ENCODE measurements at places on chromosomes 13 and 19.
A peak's percentile ranks its signal among the peaks of the same experiment; 100 is the strongest.

DNA sequence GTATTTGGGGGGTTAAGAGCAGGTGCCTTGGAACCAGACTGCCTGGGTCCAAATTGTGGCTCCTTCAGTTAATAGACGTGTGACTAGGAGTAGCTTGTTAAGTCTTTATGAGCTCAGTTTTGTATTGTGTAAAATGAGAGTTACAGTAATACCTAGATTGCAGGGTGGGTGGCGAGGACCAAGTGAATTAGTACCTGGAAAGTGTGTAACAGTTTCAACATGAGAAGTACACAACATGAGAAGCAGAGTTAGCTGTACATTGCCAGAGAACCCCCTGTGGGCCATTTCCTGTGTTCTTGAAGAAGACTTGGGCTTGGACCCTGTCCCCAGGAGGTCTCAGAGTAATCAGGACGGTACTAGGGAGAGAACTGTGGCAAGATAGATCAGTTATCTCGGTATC, 36.8 kb downstream of the PPP2R1A start:
- no peak for DNase-seq

DNA sequence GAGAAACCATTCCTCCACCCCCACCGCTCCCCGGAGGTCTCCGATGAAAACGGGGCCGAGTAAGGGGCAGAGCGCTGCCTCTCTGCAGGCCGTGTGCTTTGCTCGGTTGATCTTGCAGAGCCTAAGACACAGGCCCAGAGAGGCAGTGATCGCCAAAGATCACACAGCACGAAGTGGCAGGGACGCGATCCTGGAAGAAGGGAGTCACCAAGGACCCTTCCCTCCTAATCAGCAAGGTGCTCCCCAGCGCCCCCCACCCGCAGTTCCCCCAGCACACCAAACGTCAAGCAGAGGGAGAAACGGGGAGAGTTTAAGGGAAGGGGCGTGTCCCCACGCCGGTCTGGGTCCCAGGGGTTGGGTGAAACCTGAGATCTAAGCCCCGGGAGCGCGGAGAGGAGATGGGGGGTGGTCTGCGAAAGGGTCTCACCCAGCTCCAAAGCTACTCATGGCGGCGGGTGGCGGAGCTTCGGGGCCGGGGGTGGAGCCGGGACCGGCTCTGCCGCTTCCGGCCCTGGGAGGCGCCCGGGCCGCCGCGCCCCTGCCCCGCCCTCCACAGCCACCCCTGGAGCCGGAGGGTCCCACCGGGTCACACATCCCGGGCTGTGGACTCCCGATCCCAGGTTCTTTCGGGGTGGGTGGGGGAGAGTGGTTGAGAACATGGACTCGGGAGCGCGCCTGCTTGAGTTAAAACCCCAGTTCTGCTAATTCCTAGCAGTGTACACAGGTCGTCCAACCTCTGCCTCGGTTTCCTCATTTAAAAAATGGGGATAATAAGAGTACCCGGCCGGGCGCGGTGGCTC, at the start of gene EML2:
EML2 (minus strand) TSS at position 468 of the 800 bp plus-strand sequence; CDS start at position 447, 21 bp downstream.
- peak; percentile 76 for DNase-seq

GRCh38 chr13:99652141-99652540, 150.9 kb downstream of the TM9SF2 start:
- no peak for DNase-seq

- DNase-seq = no peak
These were observed 13.4 kb upstream of the SLC44A2 start for GRCh38 chr19:10611907-10612306.

DNA sequence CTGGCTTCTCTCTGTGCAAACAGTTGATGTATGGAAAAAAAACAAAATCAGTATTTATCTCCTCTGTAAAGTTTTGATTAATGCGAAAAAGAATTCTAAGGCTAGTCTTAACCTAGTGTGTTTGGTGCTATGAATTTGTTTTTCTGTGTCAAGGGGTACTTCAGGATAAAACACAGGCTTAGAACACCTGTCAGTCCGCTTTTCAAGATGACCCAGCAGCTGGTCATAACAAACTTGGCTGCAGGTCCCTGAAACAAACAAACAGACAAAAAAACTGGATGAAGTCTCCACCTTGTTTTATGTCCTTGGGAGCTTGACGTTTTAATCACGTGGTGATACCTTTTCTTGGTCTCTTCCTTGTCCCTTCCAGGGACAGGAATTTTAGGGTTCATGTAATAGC, 689.3 kb downstream of the UQCRFS1 start:
- no peak for DNase-seq

DNA sequence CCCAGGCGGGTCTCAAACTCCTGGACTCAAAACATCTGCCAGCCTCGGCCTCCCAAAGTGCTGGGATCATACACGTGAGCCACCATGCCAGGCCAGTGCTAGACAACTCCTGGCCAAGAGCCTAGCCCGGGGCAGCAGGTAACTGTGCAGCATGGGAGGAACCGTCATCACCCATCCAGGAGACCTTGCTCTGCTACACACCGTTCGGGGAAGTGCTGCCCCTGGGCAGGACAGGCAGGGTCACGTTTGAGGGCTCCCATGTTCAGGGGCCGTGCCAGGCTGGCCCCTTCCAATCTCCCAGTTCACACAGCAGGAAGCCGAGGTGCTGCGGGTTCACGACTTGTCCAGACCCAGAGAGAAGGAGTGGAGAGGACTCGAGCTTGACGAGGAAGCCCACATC, 35.1 kb downstream of the NAXD start:
- DNase-seq = no peak

DNA sequence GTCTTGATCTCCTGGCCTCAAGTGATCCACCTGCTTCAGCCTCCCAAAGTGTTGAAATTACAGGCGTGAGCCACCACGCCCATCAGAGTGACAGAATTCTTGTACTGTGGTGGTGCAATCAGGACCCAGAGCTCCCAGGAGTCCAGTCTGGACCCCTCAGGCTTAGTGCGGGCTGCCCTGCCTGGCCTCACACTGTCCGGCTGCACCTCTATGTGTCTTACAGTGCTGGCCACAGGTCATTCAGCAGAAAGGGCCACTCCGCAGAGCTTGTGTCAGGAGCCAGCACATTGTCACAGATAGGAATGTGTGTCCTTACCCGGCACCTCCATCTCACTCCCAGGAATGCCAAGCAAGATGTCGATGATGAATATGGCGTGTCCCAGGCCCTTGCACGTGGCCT, 49.2 kb downstream of the SMARCA4 start:
- no peak for DNase-seq

DNA sequence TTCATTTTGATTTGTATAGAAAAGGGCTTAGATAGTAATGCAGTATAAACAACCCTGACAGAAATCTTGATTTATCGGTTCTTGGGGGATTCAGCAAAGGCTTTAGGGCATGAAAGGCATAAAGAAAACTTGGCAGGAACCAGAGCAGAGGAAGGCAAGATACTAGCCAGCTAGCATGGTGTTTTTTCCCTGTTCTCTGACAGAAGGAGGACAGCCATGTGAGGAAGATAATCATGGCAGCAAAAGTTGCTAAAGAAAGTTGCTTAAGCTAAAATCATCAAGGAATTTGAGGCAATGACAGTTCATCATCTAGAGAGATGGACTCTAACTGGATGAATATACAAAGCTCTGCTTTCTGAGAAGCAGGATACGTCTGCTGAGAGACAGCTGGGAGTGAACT, 294.1 kb downstream of the KCNRG start:
- DNase-seq = no peak

DNA sequence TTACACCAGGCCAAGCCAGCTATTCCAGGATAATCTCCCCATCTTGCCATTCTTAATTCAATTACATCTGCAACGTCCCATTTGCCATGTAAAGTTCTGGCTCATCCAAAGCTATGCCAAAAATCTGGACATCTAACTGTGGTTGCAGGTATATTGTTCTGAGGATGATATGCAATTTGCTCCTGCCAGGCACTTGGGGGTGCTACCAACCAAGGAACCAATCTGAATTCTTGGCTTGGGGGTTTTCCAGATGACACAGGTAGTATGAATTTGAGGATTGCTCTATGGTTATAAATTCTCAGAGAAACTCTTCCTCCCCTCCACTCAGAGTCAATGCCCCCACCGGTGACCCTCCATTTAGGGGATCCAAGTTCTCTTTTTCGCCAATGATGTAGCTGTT, 33.0 kb downstream of the CRYL1 start:
- DNase-seq = peak; percentile 54

DNA sequence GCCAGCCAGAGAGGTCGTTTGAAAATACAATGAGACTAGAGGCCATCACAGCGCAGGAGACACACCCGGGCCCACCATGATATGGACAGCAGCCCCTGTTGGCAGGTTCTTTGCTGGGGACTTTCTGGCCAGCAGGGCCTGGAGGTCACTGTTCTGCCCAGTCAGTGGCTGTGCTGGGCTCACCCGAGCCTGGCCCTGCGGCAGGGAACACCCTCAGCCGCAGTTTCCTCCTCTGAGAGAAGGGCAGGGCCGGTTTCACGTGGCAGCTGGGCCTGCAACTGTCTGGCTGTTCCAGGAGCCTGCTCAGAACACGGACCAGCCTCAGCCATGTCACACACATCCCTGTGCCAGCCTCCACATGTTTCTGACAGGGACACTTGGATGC, 39.4 kb downstream of the ADPRHL1 start:
- DNase-seq = no peak

DNA sequence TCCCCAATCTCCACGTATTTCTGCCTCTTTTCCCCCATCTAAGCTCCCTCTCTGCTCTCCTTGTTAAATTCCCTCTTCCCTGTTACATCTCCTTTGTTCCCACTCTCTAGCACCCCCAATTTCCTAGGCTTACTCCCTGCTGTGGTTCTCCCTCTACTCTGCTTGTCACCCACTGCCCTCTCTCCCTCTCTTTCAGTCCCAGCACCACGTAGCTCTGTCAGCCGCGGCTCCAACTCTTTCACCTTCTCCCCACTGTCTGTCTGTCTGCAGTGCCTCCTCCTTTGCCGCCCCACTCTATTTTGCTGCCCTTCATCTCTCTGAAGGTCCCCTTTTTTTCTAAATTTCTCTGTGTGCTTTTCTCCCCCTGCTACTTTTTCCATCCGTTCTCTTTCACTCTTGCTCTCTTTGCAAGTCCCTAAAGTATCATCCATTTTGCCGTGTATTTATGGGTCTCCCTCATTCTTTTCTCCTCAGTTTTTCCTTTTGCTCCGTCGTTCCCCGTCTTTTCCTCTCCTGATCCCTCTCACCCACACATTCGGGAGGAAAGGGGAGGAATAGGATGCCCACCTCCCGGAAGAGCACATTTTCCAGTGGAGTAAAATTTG, 937 bp downstream of the ZNF841 start:
- DNase-seq = no peak

GRCh38 chr19:18284712-18285360, 3.4 kb upstream of the JUND start:
- peak; percentile 78 for DNase-seq

- no peak for DNase-seq
These were observed 62.5 kb downstream of the RFX2 start for GRCh38 chr19:6047741-6048251.

DNA sequence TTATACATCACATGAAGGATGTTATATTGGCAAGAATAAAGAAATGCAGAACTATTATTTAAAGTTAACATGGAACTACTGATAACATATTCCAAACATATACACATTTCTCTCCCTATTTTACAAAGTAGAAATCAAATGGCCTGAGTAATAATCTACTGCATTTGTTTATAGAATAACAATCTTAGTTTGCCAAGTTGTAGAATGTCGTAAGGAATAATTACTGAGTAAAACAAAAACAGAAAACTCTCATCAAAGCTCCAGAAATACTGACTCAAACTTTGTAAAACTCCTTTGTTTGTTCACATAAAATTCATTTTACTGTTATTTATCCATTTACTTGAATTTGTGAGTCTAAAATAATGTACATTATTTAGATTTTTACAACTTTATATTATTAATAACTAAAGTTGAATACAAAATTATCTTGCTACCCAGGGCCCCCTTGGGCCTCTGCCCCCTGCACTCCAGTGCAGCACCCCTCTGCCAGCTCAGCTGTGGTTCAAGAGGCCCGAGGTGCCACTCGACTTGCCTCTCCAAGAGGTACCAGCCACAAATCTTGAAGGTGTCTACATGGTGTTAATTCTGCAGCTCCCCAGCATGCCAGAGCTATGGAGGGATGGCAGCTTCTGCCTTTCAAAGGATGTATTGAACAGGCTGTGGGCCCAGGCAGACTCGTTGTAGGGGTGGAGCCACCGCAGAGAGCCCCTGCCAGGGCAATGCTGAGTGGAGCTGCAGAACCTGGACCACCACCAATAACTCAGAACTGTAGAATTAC, 2819.7 kb downstream of the PCDH9 start:
- DNase-seq = no peak

- no peak for DNase-seq
These were observed 41.2 kb upstream of the KCTD4 start for GRCh38 chr13:45242070-45242469.

- peak; percentile 56 for DNase-seq
These were observed 5.0 kb downstream of the KLK4 start for GRCh38 chr19:50906217-50906616.

GRCh38 chr19:566844-567243, 5.6 kb upstream of the BSG start:
- DNase-seq = no peak

- no peak for DNase-seq
These were observed 5.1 kb downstream of the ZNF114 start for GRCh38 chr19:48274938-48275337.

- no peak for DNase-seq
These were observed 118.7 kb downstream of the ATP11A start for GRCh38 chr13:112808377-112809140.

DNA sequence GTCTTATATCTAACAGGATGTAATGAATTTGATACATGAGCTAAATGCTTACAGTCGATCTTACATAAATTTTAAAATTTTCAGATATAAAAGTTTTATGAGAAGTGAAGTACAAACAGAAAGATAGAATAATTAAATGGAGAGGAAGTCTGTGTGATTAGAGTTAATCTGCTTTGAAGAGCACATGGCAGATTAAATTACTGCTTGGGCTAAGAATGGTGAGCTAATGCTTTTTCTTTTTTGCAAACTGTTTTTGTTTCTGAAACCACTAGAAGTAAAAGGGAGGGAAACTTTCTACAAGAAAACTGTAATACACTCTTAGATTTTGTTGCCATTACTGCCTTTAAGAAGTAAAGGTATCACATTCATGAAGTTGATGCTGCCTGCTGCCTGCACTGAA, 96.3 kb upstream of the SPRY2 start:
- DNase-seq = no peak

DNA sequence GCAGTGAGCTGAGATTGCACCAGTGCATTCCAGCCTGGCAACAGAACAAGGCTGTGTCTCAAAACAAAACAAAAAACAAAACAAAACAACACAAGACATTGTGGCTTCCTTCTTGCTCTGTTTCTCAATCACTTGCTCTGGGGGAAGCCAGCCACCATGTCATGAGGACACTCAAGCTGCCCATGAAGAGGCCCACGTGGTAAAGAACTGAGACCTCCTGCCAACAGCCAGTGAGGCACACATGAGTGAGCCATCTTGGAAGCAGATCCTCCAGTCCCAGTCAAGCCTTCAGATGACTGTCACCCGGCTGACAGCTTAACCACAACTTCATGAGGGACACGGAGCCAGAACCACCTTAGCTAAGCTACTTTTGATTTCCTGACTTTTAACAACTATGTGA, 25.2 kb downstream of the CPT1C start:
- DNase-seq = no peak

GRCh38 chr13:77502104-77502720, 33.3 kb upstream of the SCEL start:
- no peak for DNase-seq
